ENCODE measurements at places on chromosomes 4 and X.

GRCh38 chrX:30568136-30568535 lies 9.4 kb downstream of the TASL start:
- no peak for DNase-seq

- no peak for DNase-seq
Observed at GRCh38 chrX:125340490-125340889, 20.8 kb downstream of the TEX13C start.

DNA sequence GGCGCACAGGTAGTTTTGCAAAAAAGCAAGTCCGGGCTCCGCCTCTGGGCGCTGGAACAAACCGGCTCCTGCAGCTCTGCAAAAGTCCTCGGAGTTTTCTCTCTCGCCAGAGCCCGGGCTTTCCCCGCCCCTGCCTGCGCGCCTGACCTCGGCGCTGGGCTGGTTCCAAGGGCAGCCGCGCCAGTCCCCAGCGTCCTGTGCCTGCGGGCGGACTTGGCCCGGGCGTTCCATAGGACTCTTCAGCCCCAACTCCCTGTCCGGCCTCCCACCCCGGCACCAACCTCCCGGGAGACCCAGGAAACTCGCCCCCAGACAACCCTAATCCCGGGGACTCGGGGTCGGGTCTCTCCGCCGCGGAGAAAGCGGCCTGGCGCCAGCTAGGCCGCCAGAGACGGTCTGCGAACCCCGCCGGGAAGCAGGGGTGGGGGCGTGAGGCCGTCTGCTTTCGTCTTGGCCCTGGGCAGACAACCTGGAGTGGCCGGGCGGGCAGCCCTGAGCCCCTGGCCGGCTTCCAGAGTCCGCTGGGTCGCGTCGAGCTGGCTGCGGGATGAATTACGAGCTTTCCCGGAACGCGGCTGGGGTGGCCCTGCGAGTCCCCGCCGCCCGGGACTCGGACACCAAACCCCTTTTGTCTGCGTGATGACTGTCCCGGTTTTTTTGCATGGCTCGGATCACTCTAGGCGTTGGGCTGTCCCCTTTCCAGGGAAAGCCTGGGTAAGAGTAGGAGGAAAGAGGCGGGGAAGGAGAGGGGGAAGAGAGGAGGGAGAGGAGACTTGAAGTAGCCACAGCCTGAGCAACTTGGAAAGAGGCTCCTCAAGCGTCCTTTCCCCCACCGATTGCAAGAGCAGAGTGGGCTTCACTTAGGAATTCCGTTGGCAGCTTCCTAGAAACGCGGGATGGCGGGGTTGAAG lies 916 bp downstream of the MXRA5 start:
- DNase-seq = no peak

DNA sequence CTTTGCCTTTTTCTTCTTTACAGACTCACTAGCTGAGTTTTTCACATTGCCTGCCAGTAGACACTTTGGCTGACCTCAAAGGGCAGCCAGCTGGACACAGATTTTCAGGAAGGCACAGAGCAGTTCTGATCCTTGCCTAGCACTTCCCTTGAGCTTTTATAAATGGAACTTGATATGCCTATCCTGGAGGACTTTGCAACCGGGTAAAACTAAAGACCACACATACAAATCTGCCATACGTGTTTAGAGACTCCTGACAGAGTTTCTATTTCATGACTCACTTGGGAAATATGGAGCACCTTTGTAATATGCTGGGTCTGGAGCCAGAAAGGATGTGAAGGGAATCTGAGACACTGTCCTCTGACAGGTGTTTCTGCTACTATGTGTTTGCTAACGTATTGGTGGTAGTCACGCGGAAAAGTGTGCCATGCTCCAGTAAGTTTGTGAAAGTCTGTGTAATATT lies 56.7 kb upstream of the RASSF6 start:
- no peak for DNase-seq

- no peak for DNase-seq
Observed at GRCh38 chr4:84678976-84679744, 96.2 kb downstream of the CDS1 start.

- DNase-seq = no peak
Observed at GRCh38 chr4:26611885-26612284, 28.0 kb downstream of the TBC1D19 start.

- DNase-seq = no peak
Observed at GRCh38 chr4:19494961-19495360, 756.7 kb upstream of the SLIT2 start.

DNA sequence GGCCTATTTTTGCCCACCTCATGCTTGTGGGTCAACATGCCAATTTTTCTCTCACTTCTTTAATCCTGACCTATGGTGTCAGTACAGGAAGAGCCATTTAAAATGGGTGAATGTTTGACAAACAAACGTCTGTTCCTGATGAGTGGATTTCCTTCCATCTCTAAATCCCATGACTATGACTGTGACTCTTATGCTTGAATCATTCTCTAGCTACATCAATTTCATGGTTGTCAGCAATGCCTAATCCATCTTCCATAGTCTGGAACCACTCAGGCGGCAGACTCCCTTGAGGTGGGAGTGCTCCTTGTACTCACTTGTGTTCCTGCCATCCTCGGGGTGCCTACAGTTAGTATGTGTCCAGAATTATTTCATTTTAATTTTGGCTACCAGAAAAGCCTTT lies 194.9 kb upstream of the RPS6KA3 start:
- DNase-seq = no peak

- DNase-seq = no peak
Observed at GRCh38 chrX:68533656-68534055, 34.8 kb downstream of the YIPF6 start.

- no peak for DNase-seq
Observed at GRCh38 chrX:152928761-152929400, 31.0 kb downstream of the ZNF185 start.

- no peak for DNase-seq
Observed at GRCh38 chrX:113297437-113297836, 456.8 kb upstream of the AMOT start.

DNA sequence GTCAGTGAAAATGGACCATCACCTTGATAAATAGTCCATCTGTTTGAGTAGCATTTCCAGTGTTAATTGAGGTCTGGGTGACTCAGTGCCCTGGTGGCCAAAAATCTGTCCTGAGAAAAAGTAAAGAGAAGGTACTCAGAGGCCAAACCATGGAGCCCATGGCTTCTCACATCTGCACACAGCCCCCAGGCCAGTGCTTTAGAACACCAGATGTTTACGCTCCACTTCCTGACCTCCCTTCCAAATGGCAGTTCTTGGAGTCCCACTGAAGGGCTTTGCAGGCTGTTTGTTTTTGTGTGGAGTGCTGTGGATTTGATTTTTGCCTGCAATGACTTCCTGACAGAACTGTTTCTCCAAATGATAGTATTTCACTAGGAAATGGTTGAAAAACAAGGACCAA lies 60.2 kb upstream of the GPC4 start:
- DNase-seq = no peak

GRCh38 chr4:598925-599324 lies 22.8 kb upstream of the TMEM271 start:
- no peak for DNase-seq

DNA sequence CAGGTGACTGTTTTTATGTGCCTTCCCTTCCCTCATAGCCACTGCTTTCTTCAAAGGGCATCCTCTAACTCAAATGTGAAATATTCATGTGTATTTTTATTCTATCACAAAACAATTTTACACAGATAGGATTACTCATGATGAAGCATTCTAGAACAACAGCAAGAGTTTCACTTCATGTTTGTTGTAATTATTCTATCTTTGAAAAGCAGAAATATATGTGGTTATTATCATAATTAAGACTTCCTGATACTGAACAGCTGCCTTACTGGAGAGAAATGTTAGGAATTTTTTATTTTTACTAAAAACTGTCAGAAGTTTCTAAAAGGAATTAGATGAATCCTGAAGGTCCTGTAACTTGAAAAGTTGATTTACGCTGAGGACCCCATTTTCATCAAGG lies 229.1 kb downstream of the PALLD start:
- DNase-seq = no peak

DNA sequence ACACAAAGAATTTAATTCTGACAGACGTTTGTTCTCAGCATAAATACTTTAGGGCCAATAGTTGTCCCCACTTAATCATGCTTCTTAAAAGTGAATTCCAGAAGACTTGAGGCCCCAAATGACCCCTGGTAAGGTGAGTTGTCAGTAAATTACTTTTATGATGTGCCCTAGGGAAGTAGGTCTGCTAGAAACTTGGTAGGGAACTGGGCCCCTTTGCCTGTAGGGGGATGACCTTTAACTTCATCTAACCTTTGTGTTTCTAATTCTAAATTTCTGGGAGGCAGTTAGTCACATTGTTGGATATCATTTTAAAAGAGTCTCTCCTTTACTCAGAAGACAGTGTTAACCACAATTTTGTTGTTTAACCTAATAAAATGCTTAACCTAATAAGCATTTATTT lies 28.8 kb downstream of the HHIP start:
- DNase-seq = no peak

DNA sequence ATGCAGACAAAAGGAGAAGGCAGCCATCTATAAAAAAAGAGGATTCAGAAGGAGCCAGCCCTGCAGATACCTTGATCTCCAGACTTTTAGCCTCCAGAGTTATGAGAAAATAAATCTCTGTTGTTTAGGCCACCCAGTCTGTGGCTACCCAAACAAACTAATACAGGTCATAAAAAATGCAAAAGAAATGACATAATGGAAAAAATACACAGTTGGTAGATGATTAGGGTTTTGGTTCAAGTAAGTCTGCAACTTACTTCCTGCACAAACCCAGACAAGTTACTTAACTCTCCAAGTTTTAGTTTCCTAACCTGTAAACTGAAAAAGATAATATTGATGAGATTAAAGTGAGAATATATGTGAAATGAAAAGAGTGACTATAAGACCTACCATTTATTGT lies 11.3 kb downstream of the QDPR start:
- no peak for DNase-seq

DNA sequence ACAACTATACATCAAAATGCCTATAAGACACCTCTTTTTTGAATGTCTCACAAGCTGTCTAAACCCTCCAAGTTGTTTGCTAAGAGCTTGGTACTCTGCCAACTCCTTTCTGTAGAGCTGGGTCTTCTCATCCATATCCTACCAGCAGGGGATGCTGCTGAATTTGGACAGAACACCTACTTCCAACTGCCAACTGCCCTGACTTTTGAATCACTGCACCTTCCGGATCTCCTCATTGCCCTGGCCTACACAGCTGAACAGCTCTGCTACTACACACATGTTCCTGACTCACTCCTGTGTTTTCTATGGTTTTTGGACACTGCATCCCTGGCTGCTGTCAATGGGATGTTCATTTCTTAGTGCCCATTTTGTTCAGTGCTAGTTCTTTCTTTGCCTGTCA lies 18.7 kb downstream of the FAM184B start:
- peak; percentile 21 for DNase-seq
